ENCODE measurements at places on chromosomes 6 and 20.
A peak's percentile ranks its signal among the peaks of the same experiment; 100 is the strongest.

- DNase-seq: no peak
Observed at GRCh38 chr6:82711105-82711827, 347.6 kb downstream of the TPBG start.

DNA sequence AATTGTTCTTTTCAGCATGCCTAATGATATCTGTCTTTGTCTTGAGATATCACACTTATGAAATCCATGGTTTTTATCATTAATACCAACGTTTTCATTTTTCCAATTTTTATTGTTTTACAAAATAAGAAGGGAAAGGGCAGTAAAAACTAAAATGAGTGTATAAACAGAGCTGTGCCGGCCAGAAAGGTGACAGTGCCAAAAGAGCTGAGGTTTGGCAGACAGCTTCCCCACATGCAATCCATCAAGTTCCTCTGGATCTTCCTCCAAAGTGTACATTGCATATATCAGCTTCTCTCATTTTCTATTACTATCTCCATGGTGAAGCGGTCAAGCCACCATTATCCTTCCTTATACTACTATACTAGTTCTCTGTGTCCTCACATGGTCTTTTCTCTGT lies 10.1 kb upstream of the TMEM244 start:
- peak; percentile 50 for DNase-seq

GRCh38 chr20:52349806-52350205 lies 158.2 kb upstream of the ZFP64 start:
- DNase-seq: no peak

DNA sequence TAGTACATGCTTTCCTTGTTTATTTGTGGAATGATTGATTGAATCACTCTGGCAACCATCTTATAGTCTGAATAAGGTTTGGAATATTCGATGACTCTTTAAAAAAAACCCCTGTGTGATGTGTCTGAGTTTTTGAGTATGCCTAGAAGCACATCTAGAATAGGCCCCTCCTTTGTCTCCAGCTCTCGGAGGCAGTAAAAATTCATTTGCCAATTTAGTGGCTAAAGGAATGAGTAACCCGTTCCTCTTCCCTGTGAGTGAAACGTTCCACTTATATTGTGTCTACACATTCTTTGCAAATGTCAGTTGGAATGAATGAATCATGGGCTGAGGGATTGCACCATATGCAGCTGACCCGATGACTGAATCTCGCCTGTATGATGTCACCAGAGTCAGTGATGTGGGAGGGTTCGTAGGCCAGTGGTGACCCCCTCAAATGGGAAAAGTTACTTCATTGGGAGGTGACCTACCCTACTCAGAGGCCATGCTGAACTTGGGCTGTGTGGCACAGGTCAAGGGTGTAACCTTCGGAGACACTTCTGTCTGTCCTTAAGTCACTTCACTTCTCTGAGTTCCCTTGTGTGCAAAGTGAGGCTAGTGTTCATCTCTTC lies 21.6 kb downstream of the MOCS3 start:
- no peak for DNase-seq

DNA sequence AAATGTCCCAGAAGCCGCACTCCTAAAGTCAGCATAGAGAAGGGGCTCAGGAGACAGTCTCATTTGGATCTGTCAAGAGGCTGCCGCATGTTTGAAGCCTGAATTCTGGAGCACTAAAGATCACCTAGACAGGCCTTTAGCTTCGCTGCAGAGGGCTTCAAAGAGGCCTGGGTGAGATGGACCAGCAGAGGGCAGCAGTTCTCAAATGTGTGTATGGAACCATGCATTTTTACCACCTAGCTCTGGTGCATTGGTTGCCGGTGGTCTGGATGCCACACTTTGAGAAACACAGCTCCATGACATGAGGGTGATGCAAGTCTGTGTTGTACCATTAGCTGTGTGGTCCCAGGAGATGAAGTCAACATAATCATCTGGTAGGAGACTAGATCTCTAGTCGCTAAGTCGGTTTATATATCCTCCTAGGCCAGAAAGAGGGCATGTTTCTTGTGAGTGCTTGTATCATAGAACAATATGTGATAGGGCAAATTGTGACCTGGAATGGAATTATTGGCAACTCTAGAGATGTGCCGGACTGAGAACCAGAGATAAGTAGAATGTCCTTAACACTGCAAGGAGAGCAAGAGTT lies 64.8 kb downstream of the KIAA0319 start:
- DNase-seq: peak; percentile 82

DNA sequence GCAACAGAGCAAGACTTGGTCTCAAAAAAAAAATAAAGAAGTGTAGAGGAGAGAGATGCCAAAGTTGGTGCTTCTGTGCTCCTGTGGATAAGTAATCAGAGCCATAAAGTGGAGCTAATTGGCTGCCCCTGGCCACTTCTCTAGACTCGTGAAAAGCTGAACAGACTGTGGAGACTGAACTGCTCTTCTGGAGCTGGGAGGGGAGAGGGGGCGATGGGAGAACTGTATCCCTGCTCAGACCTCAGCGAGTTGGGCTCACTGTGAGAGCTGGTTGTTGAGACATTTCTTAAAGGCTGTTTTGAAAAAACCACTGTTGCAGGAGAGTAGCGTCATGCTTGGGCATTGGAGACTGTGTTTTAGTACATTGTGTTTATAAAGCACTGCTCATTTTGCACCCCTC lies 125.7 kb downstream of the TCP11 start:
- DNase-seq: no peak

DNA sequence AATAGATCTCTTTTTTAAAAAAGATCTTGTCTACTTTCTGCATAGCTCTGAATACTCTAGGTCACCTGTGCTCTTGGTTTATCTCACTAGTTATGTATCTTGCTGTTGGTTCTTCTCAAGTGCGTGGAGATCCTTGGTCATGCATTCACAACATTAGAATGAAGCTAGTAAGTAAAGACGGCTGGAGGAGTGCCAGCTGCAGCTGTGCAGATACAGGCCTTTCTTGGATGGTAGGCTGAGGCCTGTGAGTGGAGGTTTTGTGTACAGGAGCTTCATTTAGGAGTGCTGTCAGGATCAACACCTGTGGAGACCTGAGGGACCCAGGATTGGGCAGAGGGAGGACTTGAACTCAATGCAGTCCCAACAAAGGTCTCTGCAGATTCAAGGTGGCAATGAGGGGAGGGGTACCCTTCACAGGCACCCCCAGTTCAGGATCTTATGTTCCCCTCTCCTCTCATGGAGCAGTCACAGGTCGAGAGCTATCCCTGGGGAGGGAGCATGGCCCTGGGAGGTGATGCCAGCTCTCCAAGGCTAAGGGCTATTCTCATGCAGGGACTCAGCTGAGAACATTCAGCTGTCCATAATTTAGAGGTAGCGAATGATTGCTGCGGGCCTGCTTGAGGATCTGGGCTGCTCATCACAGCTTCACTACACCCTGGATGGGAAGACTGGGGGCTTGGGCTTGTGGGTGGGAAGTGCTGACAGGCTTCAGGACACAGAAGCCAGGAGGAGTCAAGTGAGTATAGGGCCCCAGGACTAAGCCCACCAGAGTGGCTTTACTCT lies 98.9 kb upstream of the ENPP5 start:
- DNase-seq: peak; percentile 85

- DNase-seq: no peak
Observed at GRCh38 chr6:110564703-110565421, 88.4 kb upstream of the SLC22A16 start.

- DNase-seq: peak; percentile 61
Observed at GRCh38 chr6:72580281-72580940, 41.5 kb upstream of the KCNQ5 start.

GRCh38 chr6:116329156-116329555 lies 41.6 kb upstream of the DSE start:
- DNase-seq: no peak

GRCh38 chr6:106063448-106063850 lies 22.7 kb upstream of the PRDM1 start:
- DNase-seq: no peak

GRCh38 chr20:37352608-37352980 lies 6.7 kb downstream of the SRC start:
- DNase-seq: no peak

DNA sequence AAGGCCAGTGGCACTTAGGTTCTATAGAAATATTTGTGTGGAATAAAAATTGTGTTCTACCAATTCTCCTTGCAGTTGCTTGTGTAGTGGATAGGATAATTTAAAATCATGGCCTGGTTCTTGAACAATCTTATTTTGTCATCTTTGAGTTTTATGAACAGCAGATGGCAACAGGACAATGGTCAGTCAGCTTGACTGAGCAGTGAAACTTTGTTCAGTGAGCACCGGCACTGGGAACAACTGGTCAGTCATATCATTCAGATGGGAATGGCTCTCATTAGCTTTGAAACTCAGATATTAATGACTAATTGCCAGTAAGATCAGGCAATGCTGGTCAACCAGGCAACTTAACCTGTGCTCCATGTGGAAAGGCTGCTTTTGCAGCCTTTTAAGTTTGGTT lies 129.2 kb downstream of the BCKDHB start:
- DNase-seq: no peak

GRCh38 chr20:37804584-37805566 lies 98.1 kb upstream of the VSTM2L start:
- no peak for DNase-seq

DNA sequence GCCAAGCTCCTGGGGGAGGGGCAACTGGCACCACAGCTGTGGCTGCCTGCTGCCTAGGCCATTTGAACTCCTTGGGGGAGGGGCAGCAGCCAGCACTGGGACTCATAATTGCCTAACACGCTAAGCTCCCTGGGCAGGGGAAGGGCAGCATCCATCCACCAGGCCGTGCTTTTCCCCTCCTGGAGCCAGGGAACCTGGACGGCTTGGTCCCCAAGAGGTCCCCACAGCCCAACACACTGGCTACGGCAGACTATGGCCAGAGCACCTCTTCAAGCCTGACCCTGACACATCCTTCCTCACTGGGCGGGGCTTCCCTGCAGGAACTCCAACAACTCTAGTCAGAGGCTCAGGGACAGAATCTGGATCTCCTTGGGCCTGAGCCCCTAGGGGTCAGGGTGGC lies 269.4 kb downstream of the RNF144B start:
- DNase-seq: no peak

GRCh38 chr20:57581202-57582028 lies 20.5 kb downstream of the PCK1 start:
- DNase-seq: no peak

- peak; percentile 95 for DNase-seq
Observed at GRCh38 chr6:30752157-30752927, 8.0 kb upstream of the IER3 start.

GRCh38 chr20:46255440-46256104 lies 52.7 kb downstream of the CDH22 start:
- peak; percentile 45 for DNase-seq

DNA sequence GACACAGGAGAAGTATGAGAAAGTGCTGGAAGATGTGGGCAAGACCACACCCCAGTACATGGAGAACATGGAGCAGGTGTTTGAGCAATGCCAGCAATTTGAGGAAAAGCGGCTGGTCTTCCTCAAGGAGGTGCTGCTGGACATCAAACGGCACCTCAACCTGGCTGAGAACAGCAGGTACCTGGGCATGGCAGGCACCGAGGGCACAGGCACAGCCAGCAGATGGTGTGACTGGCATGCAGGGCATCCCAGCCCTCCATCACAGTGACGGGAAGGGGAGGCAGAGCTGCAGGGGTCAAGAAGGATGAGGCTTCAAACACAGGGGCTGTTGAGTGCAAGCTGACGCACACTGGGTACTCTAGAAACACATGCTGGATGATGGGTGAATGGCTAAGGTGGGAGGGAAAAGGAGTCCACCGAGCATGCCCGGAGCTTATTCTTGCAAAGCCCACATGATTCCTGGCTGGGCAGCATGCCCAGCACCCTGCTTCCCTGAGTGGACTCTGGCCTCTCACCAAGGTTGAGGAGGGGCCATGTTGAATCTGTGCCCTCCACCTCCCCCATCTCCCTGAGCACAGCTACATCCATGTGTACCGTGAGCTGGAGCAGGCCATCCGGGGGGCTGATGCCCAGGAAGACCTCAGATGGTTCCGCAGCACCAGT lies 26.3 kb downstream of the SPDEF start:
- no peak for DNase-seq

- peak; percentile 21 for DNase-seq
Observed at GRCh38 chr6:35343092-35343834, 905 bp downstream of the PPARD start.

DNA sequence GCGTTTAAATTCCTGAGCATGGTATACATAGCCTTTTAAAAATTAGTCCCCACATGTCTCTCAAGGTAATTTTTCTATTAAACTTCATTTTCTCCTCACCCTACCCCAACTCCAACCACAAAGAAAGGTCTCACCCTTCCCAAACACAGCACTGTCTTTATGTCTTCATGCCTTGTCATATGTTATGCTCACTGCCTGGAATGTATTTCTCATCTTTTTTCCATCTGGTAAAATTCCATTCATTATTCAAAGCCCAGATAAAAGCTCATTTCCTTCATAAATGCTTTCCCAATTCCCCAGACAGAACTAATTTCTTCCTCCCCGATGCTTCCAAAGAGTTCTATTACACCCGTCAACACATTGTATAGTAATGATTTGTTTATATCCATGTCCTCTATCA lies 302.0 kb downstream of the ALDH8A1 start:
- DNase-seq: no peak

GRCh38 chr6:149895048-149895590 lies 2.8 kb downstream of the RAET1E start:
- DNase-seq: peak; percentile 19

GRCh38 chr6:144065213-144065660 lies 30.1 kb downstream of the SF3B5 start:
- peak; percentile 14 for DNase-seq

GRCh38 chr20:62162765-62163484 lies 19.4 kb downstream of the SS18L1 start:
- DNase-seq: no peak

- DNase-seq: no peak
Observed at GRCh38 chr20:52937591-52938100, 34.5 kb upstream of the TSHZ2 start.
